Stimulated activated CD4-positive, alpha-beta T cell treated with anti-CD3 and anti-CD28 coated beads, TNF-alpha, amount 100 ng/mL, for 48 hours (primary cell): ENCODE measurements at places on chromosomes 2 and 18.
A peak's percentile ranks its signal among the peaks of the same experiment; 100 is the strongest.

DNA sequence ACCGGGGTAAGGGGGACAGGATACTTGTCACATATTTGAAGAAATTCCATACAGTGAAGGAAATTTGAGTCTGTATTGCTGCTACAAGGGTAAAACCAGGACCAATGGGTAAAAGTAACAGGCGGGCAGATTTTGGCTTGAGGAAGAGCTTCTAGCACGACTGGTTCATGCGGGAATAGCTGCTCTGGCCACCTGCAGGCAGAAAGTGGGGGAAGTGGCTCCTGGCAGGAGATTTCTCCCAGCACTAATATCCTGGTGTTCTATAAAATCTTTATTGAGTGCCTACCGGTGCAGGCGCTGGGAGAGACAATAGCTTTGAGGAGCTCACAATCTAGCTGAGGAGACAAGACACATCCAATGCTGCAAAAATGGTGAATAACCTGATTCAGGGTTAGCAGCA is 198.5 kb downstream of the LOXHD1 start:
- DNase-seq = no peak

- DNase-seq = no peak
Measured at GRCh38 chr2:186749219-186749618, 55.4 kb downstream of the FAM171B start.

GRCh38 chr2:186691900-186692299 is 2.0 kb upstream of the FAM171B start:
- no peak for DNase-seq

DNA sequence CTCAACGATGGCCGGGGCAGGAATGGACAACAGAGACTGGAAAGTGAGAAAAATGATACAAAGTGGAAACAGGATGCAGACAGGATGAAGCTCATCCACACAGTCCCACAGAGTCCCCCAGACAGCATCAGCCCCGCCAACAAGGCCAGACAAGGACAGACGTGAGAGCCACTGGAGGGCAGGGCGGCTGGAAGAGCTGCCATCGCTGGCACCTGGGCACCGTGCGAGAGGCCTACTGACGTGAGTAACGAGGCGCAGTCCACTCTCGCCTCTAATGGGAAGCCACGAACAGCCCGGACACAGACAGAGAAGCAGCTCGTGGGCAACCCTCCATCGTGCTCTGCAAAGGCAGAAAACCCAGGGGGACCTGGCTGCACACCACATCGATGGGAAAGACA is 17.1 kb downstream of the HDAC4 start:
- DNase-seq = no peak

GRCh38 chr18:78903436-78904178 is 76.0 kb upstream of the SALL3 start:
- DNase-seq = no peak

GRCh38 chr2:60873381-60873780 is 8.0 kb upstream of the REL start:
- DNase-seq = no peak

DNA sequence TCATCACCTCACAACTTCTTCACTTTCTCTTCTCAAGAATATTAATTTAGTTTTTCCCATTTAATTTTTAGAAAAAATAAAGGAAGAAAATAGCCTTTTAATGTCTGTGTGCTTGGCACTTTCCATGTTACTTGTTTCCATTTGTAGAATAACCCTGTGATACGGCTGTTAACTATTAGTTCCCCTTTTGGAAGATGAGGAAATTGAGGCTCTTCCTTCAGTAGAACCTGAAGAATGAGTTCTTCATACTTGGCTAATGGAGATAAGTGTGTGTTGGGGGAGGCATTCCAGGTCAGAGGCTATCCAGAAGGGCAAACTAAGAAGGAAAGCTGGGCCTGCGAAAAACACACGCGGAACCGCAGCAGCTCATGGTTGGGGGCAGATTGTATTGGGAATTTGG is 38.3 kb downstream of the ZNF532 start:
- no peak for DNase-seq

GRCh38 chr2:232879618-232880494 is 9.8 kb downstream of the SNORC start:
- DNase-seq = no peak

DNA sequence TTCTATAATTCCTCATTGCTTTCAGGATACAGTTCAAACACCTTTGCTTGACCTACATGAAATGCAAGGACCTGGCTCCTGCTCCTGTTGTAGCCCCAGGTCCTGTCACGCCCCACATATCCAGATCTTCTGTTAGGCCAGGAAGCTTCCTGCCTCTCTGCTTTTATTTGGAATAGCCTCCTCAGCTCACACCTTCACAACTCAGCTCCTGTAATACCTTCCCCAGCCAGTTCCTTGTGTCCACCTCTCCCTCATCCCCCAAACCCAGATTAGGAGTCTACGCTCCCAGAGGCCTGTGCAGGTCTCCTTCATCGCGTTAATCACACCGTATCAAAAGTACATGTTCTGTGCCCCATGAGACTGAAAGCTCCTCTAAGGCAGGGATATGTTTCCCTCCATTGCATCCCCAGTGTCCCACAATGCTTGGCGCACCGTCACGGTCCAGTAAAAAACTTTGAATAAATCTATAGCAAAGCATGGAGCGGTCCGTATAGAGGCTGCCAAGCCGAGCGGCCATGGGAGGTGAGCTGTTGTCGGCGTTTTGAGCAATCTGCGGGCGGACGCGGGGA is 371 bp downstream of the MDH1B start:
- DNase-seq = no peak

- no peak for DNase-seq
Measured at GRCh38 chr2:65388596-65389390, 43.6 kb downstream of the SPRED2 start.

DNA sequence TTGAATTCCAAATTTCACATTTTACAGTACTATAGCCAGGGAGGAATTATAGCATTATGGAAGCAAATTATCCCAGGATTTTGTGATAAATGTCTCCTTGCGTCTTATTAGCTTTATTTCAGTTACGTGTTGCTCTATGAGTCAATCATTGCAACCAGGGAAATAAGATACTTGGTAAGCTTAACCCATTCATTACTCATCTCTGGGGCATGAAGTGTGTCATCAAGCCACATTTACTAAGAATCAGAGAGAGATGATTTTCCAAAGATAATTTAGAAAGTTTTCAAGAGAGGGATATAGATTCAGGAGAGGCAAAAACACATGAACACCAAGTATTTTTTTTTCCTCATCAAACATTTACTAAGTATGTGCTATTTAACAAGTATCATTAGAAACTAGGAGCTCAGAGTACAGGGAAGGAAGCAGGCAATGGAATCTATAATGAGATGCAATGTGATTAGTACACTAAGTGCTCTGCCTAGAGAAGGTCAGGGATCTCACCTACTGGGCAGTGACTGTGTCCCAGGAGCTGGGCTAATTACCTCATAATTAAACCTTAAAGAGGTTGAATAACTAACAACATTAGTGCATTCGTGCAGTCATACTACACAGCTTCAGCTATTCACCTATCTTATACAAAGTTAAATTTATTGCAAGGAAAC is 217.8 kb upstream of the NXPH2 start:
- no peak for DNase-seq

- no peak for DNase-seq
Measured at GRCh38 chr18:11008505-11008904, 140.9 kb downstream of the PIEZO2 start.

- DNase-seq = no peak
Measured at GRCh38 chr2:203562268-203562667, 27.2 kb upstream of the RAPH1 start.

DNA sequence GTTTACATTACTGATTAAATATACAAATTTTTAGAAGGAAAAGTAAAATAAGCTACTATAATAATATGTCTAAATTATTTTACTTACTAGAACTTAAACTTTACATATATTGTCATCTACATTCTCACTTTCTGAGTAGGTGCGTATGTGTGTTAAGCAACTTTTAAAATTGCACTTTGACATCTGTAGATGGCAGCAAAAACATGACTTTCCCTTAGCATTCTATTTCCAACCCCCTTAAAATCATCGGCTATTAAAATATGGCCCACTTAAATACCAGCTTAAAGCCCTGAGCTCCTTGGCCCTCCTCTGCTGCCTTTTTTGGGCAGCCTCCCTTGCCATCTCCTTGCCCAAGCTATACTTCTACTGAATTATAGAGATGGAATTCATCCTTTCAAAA is 78.0 kb downstream of the UPP2 start:
- no peak for DNase-seq

DNA sequence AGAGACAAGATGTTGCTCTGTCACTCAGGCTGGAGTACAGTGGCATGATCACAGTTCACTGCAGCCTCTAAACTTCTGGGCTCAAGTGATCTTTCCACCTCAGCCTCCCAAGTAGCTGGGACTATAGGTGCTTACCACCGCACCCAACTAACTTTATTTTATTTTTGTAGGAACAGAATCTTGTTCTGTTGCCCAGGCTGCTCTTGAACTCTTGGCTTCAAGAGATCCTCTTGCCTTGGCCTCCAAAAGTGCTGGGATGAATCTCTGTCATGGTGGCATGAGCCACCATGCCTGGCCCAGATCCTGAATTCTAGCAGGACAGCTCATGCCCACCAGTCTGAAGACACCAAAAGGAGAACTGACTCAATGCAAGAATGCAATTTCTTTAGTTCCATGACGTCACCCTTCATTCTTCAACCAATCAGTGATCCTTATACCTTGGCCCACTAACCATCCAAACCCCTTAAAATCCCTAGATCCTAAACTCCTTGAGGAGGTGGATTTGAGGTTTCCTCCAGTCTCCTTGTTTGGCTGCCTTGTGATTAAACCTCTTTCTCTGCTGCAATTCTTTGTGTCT is 25.6 kb upstream of the CXXC1 start:
- no peak for DNase-seq

DNA sequence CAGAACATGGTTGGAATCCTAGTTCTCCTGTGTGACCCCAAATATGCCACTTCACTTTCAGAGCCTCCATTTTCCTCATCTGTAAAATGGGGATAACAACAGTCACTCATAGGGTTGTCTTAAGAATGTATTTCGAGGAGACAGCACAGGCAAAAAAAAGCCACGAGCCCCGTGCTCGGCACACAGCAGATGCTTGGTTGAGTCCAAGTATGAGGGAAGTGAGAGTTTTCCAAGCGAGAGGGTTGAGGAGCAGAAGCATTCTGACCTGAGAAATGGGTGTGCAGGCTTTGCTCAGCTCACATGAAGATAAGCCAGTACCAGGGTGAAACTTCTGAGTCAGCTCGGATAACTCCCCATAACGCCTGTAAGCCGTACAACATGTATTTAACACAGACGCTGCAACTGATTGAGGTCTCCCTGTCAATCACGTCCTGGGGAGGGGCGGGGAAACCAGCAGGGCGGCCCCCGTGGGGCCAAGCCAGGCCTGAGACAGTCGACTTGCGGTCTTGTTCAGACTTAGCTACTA is 23.0 kb upstream of the ODC1 start:
- DNase-seq = no peak

- DNase-seq = no peak
Measured at GRCh38 chr18:42222557-42222956, 267.5 kb downstream of the PIK3C3 start.

DNA sequence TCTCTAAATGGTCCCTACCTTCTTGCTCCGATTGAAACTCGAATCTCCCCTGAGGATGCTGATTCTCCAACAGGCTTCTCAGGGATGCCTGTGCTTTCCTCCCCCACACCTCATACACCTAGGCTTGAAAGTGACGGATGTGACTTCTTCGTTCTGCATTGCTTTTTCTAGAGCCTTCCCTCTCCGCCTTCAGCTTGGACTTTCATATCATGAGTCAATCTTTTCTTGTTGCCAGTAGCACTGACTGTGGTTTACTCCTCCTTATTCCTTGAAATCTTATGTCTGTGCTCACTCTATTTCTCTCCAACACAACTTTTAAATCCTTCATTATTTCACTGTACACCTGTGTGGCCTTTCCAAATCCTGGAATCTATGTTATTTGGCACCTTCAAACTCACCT is 451.4 kb downstream of the TMX3 start:
- DNase-seq = no peak

- DNase-seq = no peak
Measured at GRCh38 chr2:42895791-42896135, 103.4 kb upstream of the HAAO start.

- DNase-seq = no peak
Measured at GRCh38 chr2:6835467-6835866, 30.2 kb downstream of the CMPK2 start.

- no peak for DNase-seq
Measured at GRCh38 chr18:27483276-27483675, 298.2 kb upstream of the CHST9 start.

- no peak for DNase-seq
Measured at GRCh38 chr18:46042571-46043123, 29.4 kb downstream of the PSTPIP2 start.

GRCh38 chr2:144713410-144713809 is 193.5 kb upstream of the ZEB2 start:
- DNase-seq = no peak

- DNase-seq = no peak
Measured at GRCh38 chr2:121910139-121910538, 154.7 kb downstream of the TSN start.

DNA sequence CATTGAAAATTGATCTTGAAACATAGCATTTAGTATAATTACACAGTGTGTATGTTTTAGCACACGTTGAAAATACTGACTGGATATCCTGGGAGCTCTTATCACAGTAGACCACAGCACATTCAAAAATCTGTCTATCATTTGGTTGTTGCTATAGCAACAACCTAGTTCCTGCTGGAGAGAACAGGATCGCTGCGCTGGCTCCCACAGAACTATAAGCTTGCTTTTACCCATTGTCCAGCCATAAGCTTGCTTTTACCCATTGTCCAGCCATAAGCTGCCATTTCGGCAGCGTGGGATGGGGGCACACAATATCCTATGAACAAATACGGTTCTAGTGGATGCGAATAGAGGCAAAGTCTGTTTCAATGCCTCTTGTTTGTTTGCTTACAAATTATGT is 70.4 kb upstream of the ST6GAL2 start:
- DNase-seq = no peak

GRCh38 chr2:190023860-190024259 is 38.7 kb downstream of the MSTN start:
- peak; percentile 0 for DNase-seq

GRCh38 chr18:75115514-75115913 is 93.4 kb downstream of the PTGR3 start:
- DNase-seq = no peak

DNA sequence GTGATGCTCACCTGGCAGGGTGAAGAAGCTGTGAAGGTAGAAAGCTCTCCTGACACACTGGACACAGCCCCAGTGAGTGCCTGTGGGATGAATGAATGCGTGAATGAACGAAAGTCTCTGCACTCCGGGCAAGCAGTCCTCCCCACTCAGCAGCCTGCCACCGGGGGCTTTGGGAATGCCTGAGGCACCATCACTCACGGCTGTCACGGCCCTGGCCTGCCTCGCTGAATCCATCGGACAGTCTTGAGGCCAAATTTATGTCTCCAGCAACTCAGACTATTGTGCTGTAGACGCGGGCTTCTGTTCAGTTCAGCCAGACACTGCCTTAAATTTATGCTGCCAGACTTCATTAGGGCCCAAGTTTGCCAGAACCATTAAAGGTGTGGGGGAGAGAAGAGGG is 62.9 kb upstream of the TEX51 start:
- no peak for DNase-seq
